Mammary epithelial cell (primary cell): ENCODE measurements at places on chromosomes 16 and 17. TPM values are rescaled to one million over a fixed set of nuclear protein-coding genes. Genes with fewer than 3 reads are reported as not detected.

Gene BEAN1
- 0.61 TPM for polyA plus RNA-seq

Gene PNMT
- not detected for polyA plus RNA-seq

Gene CFAP97D1
- 0.03 TPM for polyA plus RNA-seq

Gene MMP2
- 24.9 TPM for polyA plus RNA-seq

Gene PPP1R27
- 0.09 TPM for polyA plus RNA-seq

Gene DGKE
- polyA plus RNA-seq: 2.9 TPM

Gene MMP28
- 51.7 TPM for polyA plus RNA-seq
